ENCODE measurements at places on chromosomes 2 and 18. TPM values are rescaled to one million over a fixed set of nuclear protein-coding genes. Genes with fewer than 3 reads are reported as not detected.

Gene HOXD4
- total RNA-seq, result not detected

Gene RTP5
- total RNA-seq, result not detected

Gene NTSR2
- total RNA-seq, result not detected

Gene PLGLB1
- 104 TPM for total RNA-seq

Gene TEKT4
- total RNA-seq, result 0.28 TPM

Gene NYAP2
- total RNA-seq, result not detected

Gene TACR1
- total RNA-seq, result 0.03 TPM

Gene TDRD15
- total RNA-seq, result 0.93 TPM

GRCh38 chr18:49071317-49071716 lies 120.6 kb upstream of the SMAD7 start:
- DNase-seq, result no peak

DNA sequence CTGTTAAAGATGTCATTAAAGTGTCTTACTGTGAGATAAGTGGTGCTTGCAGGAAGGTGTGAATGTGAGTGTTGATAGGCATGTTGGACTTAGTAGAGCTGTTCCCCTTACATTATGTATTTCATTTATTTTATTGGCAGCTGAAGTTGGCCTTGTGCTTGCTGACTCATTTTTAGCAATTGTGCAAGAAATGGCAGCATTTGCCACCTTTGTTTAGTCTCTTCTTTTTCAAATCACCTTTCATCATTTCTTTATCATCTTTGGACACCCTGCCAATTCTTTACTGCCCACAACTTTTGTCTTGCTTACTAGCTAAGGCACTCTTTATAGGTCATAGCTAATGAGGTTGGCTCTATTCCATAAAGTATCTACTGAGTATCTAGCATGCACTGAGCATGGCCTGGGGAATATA lies 130.3 kb upstream of the LYPD6 start:
- no peak for DNase-seq

DNA sequence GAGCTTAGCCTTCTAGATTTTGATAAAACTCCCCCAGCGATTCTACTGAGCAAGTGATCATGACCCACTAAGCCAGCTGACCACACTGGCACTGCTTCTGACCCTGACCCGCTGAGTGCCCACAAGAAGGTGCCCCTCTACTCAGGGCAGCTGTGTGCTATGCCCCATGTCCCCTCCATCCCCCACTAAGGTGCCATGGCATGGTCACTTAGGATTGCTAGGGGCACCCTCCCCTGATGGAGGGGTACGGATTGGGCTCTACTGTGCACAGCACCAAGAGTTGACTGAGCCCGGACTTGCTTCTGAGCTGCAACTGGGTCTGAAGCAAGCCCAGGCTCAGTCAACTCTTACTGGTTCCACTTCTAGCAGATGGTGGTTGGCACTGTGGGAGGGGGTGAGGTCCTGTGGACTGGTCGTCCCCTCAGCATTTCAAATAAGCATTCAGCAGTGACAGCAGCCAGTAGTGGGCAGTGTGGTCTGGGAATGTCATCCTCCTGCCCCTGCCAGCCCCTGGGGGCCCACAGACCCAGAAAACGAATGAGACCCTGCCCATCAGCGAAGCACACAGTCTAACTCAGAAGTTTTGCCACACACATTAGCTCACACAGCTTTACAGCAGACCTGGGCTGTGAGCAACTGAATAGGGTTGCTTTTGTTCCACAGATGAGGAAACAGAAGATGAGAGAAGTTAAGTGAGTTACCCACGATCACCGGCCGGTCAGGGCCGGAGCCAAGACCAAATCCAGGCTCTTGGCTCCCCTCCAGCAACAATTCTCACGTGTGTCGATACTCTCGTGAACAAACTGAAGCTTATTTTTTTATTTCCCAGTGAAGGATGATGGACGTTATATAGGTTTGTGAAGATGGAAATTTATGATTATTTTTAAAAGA lies 52.1 kb upstream of the FOSL2 start:
- no peak for DNase-seq

- DNase-seq, result no peak
Observed at GRCh38 chr2:33806041-33806440, 206.9 kb upstream of the FAM98A start.

GRCh38 chr2:64268330-64269048 lies 124.3 kb upstream of the PELI1 start:
- DNase-seq, result no peak

DNA sequence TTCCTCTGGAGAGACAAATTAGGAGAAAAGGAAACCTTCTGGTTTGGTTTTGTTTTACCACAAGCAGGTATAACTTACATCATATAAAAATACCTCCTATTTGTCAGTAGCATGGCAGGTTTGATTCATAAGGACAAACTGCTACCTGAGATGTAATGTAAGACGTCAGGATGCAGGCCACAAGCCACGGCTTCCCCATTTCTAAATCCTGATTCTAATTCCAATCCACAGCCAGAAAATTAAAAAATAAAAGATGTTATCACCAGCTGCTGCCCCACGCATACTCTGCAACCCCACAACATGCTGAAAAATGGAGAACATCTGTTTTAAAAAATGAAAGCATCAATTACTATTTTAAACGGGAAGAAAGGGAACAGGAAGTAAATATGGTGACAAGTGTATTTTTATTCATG lies 197.6 kb downstream of the BCL11A start:
- DNase-seq, result no peak

- no peak for DNase-seq
Observed at GRCh38 chr2:174678395-174678794, 80.8 kb upstream of the WIPF1 start.

- no peak for DNase-seq
Observed at GRCh38 chr2:148970385-148970784, 68.1 kb upstream of the LYPD6B start.

DNA sequence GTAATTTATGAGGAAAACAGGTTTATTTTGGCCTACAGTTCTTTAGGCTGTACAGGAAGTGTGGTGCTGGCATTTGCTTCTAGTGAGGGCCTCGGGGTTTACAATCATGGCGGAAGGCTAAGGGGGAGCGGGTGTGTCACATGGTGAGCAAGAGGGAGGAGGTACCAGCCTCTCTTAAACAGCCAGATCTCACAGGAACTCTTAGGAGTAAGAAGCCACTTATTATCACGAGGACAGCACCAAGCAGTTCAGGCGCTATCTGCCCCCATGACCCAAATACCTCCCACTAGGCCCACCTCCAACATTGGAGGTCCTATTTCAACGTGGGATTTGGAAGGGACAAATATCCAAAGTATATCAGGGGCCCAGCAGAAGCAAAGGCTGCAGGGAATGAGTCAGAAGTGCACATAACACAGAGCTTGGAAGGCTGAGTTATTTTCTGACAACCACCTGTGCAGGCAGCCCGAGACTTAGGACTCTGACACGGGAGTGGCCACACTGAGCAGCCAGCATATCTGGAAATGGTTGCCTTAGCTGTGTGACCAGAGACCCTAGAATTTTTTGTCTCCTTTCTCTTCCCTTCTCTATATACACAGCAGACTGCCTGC lies 170.9 kb downstream of the PRPF40A start:
- DNase-seq, result no peak

DNA sequence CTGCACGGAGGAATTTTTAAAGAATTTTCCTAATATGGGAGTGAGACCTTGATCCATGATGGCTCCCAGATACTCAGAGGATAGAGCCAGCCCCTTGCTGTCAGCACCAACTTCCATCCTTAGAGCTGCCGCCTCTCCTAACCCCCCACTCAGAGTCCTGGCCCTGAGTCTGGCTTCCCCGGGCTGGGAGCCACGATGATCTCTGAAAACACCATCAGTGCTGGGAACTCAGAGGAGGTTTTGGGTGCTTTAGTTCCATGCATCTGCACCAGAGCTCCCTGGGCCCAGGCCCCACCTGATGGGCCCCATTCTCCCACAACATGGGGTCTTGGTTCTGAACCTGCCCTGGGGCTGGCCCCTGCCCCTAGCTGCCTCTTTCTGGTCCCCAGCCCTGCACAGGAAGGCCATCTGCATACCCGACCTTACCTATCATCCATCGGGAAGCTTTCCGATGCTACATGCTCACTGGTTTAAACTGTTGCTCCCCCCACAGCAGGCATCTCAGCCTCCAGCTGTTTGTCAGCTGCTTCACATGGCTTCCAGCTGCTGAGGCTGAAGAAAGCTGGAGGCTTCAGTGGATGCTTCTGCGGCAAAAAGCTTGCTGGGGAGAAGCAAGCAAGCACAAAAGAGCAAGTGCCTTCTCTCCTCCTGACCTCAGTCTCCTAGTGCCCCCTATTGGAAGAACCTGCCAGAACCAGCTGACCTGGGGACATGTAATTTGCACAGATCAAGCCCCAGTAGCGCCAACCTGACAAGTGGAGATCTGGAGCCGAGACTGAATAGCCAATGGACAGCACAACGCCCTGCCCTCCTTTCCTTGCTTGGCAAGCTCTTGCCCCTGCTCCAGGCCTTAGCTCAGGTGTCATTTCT lies 24.2 kb upstream of the RHOB start:
- DNase-seq, result peak; percentile 52

DNA sequence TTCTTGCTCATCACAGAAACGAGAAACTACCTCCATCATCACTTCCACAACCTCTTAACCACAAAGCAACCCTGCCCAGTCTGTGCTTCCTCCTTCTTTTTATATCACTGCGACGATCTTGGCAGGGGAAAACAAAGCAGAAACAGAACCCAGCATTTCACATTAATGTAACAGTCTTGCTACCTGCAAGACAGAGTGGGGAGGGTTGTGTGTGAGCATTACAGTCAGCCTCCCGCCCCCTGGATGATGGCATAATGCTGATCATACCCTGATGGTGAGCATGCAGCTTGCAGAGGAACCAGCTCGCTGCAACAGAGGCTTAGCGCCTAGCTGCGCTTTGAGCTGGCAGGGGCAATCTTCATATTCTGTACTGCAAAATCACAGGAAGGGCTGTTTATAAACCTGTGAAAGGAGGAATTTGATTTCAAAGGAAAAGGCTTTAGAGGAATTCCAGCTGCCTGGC lies 376.1 kb downstream of the IRS1 start:
- DNase-seq, result no peak

DNA sequence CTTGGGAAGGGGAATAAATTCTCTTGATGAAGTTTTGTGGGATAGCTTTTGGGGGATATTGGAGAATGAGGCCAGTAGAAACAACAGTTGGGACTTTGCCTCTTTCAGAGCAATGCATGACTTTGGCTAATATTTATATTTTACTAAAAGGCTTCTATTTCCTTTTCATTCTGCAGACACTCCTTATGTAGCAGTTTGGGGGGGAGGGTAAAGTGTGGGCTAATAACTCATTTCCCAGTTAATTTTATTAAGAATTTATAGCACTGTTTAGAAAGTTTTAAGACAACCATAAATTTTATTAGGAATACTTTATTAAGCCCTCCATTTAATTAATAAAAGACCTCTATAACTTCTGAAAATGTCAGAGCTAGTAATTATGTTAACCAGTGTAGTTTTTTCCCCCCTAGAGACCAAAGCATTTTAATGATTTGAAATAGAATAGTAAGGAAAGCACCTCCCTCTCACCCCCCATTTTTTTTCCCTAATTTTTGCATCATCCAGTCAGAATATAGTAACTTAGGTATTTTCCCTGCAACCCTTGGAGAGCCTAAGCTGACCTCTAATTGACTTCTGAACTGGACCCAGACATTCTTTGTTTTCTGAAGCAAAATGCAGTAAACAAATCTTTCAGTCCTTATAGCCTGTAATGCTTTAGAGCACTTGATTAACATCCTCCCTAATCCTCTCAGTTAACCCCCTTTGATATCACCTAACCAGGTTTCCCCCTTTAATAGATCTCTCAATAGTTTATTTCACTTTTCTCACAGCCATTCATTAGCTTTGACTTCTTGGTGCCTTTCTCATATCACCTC lies 5.0 kb upstream of the MEIS1 start:
- no peak for DNase-seq

DNA sequence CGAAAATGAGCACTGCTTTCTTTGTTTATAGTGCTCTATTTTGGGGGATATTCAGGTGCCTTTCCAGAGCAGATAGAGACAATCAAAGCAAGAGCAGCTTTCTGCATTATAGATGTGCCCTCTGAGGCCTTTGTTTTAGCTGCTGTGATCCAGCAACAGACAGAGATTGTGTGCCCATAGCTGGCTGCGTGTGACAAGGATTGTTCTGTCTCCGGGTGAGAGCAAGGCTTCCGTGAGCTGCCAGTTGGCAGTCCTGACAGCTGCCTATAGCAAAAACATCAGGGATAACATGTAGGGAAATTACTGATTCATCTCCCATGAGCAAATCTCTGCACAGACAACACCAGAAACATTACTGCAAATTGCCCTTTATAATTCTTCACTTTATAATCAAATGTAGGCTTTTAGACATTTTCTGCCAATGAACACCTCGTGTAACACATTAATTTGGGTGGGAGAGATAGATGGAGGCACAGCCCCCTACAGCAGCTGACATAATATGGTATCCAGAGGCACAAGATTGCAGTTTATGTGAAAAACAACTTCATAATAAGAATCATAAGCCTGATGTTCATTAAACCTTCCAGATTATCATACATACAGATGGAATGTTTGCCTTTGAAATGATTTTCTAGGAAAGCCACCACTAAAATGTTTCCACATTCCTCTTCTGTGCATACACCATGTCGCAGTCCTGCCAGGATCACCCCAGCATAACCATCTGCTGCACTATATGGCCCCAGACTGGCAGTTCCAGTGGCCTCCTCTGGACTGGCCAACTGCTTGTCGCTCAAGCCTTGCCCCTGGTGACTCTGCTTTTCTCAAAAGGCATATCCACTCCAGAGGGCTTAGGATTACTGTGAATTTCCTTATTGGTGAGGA lies 131.2 kb downstream of the TRIB2 start:
- DNase-seq, result no peak

DNA sequence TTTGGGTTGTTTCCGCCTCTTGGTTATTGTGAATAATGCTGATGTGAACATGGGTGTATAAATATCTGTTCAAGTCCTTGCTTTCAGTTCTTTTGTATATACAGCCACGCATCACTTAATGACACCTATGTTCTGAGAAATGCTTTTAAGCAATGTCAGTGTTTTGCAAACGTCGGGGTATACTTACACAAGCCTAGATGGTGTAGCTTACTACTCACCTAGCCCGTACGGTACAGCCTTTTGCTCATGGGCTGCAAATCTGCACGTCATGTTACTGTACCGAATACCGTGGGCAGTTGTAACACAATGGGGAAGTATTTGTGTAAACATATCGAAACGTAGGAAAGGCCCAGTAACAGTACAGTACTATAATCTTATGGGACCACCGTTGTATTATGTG lies 12.4 kb downstream of the RALB start:
- DNase-seq, result no peak

DNA sequence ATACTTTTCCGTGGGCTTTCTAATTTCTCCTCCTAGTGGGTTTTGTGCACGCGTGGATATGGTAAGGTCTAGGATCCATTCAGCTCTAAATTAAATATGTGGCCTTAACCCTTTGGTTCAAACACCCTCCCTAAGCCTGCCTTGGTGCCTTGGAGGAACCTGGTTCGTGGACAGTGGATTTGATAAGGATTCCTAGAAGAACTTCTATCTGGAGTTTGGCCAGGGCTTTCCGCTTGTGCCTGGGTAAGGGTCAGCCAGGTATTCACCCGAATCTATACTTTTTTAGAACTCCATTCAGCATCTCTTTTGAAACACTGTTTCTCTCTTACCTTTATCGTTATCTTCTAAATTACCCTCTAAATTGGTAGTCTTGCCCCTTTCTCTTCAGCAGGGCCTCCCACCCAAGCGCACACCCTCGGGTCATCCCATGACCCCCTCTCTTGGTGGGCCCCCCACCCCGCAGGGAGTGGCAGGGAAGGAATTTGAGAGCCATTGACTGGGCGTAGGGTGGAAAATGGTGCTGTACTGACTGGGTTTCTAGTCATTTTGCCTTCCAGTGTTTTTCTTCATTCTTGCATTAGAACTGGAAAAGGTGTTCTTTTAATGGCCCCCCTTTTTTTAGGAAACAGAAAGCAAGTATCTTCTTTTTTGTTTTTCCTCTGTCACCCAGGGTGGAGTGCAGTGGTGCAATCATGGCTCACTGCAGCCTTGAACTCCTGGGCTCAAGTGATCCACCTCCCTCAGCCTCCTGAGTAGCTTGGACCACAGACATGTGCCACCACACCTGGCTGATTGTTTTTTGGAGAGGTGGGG lies 1.8 kb downstream of the SOCS6 start:
- DNase-seq, result no peak

Measured in left lobe of liver (tissue), 2 donors.